EH (cell line): ENCODE measurements at places on chromosomes 2 and 18.
A peak's percentile ranks its signal among the peaks of the same experiment; 100 is the strongest.

GRCh38 chr2:74876081-74876886, 42.4 kb downstream of the HK2 start:
- DNase-seq: peak; percentile 67

GRCh38 chr2:99066075-99066958, 75.2 kb upstream of the C2orf15 start:
- DNase-seq: peak; percentile 55

DNA sequence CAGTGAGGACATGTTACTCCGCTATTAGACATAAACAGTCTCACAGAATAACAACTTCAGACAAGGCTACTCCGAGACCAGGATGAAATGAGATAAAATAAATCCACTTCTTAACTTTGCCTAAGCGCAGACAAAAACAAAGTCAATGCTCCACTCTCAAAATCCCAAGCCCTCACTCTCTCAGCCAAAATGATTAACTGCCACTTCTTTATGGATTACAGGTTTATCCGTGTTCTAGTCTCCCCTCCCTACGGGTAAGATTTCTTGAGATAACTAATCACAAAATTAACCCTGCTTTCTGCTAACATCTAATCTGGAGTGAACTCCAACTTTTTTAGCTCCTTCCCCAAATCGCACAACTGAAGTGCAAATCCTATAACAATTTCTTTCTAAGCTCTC, 1.1 kb upstream of the CRYGC start:
- no peak for DNase-seq

GRCh38 chr2:51304311-51304710, 272.4 kb upstream of the NRXN1 start:
- DNase-seq: no peak

GRCh38 chr2:72935611-72935957, 18.3 kb downstream of the EMX1 start:
- DNase-seq: no peak

DNA sequence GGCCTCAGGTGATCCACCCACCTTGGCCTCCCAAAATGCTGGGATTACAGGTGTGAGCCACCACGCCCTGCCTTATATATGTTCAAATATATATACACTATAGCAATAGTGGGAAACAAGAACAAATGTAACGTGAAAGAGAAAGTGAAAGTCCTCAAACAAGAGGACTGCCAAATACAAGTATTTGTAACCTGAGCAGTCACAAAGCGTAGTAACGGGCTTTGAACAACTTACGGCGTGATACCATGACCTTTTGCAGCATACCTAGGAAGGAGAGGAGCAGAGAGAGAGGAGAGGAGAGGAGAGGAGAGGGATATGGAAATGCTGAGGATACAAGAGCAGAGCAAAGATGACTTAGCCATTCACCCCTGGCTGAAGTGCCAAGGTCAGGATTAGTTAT, 113.8 kb upstream of the RGPD4 start:
- DNase-seq: no peak
